ENCODE measurements at places on chromosomes 5 and 9.

- no peak for DNase-seq
These were observed 156.7 kb upstream of the TLX3 start for GRCh38 chr5:171152382-171152781.

- no peak for DNase-seq
These were observed 63.5 kb downstream of the GADD45G start for GRCh38 chr9:89668216-89668865.

DNA sequence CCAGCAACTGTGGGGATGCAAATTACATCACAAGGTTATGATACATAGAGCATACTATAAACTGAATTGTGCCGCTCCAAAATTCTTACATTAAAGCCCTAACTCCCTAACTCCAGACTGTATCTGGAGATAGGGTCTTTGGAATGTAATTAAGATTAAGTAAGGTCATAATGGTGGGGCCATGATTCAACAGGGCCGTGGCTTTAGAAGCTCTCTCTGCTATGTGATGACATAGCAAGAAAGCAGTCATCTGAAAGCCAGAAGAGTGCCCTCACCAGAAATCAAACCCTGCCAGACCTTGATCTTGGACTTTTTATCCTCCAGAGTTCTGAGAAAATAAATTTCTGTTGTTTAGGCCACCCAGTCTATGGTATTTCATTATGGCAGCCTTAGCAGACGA, 123.9 kb downstream of the FBXL17 start:
- no peak for DNase-seq

DNA sequence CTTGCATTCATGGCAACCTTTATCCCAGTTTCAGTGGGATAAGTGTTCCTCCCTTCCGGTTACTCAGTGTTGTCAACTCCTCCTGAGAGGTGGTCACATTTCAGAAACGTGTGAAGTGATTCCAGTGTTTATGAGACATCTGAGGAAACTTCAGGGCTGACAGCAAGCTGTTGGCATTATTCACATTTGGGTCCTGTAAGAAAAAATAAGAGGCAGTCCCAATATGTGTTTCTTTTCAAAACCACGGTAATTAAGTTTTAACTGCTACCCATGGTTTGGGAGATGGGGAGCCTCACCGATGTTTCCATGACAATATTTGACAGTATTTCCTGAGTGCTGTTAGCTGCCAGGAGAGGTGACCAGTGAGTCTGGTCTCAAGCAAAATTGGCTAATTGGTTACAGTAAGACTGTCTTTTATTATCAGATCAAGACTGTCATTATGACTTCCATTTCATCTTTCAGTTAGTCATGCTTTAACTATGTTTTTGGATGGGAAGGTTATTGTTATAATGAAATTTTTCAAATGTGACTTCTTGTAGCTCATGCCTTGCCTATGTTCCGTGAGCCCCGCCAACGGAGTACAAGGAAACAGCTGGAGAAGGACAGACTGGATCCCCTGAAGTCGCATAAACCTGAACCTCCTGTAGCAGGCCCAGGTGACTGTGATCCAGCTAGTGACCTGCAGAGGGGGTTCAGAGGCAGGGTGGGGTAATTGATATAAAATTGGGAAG, 115.3 kb downstream of the GDNF start:
- no peak for DNase-seq

- no peak for DNase-seq
These were observed 578.7 kb upstream of the ZNF462 start for GRCh38 chr9:106284296-106284695.

GRCh38 chr9:73665253-73665652, 513.6 kb downstream of the ANXA1 start:
- DNase-seq = no peak

- DNase-seq = no peak
These were observed 2.5 kb downstream of the CENPP start for GRCh38 chr9:92328225-92328624.

DNA sequence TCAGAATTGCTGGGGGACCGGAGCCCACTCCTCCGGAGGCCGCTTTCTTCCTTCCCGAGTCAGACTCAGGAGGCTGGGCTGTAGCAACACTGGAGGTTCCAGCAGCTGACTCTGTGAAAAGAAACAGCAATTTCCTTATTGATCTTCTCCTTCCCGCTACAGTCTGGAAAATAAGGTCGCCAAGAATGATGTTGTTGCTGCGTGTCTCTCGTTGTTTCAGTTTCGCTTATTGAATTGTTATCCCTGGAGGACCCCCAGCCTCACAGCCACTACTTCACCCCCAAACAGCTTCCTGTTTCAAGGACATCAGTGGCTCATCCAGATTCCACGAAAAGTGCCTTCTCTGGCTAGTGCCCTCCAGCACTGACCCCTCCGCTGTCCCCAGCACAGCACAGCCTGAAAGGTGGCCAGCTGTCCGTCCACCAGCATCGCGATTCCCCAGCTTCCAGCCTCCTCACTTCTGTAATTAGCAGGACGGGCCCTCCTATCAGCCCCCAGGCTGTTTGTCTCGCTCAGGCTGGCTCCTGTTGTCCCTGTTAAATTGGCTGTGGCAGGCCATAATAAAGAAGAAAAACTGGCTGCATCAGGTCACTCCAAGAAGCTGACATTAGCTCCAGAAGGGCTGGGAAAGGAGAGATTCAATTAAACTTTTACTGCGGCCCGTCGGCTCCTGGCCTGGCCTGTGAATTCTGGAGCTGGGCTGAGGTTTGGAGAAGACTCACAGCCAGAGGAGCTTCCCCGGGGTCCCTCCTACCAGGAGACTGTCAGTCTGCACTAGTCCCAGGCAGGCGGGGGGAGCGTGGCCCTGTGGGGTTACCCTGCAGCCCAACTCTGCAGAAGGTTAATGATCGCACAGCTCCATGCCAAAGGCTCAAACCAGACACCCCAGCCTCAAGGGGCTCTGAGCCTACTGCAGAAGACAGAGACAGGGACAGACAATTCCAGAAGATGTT, 40.5 kb downstream of the OLFM1 start:
- DNase-seq = no peak

DNA sequence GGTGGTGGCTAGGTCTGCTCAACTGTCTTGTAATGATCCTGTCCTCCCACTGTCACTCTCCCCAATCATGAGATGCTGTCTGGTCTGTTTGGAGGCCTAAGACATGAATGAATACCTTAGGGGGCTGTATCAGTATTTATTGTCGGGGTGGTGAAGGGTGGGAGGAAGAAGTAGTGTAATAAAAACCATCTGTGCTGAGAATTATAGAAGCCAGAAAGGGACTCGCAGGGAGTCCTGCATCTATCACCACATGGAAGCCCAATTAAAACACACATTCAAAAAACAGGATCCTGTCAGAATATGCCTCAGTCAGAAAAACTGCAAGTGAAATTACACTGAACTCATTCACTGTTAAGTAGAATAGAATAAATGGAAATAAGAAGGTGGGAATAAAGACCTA, 1134.3 kb upstream of the C9orf72 start:
- DNase-seq = no peak

- no peak for DNase-seq
These were observed 2.1 kb downstream of the SLC6A3 start for GRCh38 chr5:1443171-1443570.

All from T-helper 9 cell (primary cell).